ENCODE measurements at places on chromosomes 7 and 10.

GRCh38 chr7:120992272-120992964 lies 3.9 kb downstream of the CPED1 start:
- no peak for DNase-seq

DNA sequence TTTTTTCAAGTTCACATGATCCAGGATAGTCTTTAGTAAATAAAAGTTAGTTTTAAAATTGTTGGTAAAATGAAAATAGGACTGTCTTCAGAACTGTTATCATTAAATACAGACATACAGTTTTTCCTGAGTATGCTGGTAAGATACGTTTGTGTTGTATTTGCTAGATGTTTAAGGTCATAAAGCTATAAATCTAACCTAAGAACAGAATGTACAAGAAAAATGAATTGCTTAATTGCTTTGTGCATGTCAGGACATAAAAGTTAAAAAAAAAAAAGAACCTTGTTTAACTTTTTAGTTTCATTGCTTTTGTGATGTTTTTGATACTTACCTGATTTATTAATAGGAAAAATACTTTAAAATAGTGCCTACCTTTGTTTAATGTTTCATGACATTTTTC lies 29.2 kb upstream of the CLDN4 start:
- no peak for DNase-seq

DNA sequence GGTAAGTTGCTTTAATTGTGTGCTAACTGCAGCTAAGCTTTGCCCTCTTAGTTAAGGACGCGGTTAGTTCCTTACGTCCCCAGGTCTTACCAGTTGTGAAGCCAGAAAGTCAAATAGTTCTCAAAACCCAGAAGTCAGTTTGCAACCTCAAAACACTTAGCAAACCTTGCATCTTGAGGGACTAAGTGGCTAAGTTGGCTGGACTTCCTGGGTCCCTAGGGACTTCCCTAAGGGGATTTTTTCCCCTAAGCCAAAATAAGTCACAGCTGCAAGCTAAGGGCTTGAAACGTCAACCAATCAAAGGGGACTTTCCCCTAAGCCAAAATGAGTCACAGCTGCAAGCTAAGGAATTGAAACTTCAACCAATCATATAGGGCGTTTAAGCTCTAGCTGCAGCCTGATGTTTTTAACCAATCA lies 36.2 kb upstream of the HECW1 start:
- no peak for DNase-seq

GRCh38 chr7:106623853-106624252 lies 37.1 kb downstream of the CCDC71L start:
- no peak for DNase-seq

GRCh38 chr7:96685353-96685752 lies 24.3 kb downstream of the SEM1 start:
- DNase-seq, result no peak

DNA sequence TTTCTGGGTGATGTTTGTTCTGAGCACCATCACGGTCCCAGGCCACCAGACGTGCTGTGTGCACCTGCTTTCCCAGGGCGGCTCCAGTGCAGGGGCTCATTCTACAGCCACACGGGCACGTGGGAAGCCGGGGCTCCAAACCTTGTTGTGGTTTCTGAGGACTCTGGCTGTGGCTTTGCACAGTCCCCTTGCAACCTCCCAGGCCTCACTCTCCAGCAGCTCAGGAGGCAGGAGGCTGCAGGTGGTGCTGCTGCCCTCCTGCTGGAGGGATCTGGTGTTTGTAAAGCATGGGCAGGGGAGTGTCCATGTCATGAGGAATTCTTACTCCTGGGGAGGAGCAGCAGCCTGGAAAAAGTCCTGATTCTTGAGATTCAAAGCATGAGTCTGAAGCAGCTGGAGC lies 54.3 kb downstream of the INSYN2A start:
- no peak for DNase-seq

DNA sequence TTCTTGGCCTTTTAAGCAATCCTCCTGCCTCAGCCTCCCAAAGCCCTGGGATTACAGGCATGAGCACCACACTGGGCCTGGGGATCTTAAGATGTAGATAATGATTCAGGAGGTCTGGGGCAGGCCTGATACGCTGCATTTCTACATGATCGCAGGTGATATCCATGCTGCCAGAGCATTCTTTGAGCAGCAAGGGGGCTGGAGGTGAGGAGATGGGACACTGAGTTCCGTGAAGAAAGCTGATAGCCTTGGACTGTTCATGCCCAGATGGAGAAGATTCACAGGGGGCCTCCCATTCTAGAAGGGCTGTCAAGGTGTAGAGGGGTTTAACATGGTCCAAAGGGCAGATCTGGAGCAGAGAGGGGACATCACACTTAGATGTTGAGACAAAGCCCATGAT lies 480.3 kb downstream of the RPS24 start:
- no peak for DNase-seq

DNA sequence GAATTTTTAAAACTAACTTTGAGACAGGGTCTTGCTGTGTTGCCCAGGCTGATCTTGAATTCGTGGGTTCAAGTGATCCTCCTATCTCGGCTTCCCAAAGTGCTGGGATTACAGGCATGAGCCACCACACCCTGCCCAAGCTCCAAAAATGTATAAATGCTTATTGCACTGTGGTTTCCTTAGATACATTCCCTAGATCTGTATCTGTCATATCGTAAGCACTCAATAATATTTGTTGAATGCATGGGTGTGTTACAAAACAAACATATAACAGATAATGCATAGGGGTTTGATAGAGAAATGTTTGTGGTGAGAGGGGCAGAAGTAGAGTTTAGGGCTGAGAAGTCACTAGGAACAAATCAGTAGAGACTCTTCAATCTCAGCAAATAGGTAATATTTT lies 955.3 kb upstream of the C7orf33 start:
- no peak for DNase-seq

DNA sequence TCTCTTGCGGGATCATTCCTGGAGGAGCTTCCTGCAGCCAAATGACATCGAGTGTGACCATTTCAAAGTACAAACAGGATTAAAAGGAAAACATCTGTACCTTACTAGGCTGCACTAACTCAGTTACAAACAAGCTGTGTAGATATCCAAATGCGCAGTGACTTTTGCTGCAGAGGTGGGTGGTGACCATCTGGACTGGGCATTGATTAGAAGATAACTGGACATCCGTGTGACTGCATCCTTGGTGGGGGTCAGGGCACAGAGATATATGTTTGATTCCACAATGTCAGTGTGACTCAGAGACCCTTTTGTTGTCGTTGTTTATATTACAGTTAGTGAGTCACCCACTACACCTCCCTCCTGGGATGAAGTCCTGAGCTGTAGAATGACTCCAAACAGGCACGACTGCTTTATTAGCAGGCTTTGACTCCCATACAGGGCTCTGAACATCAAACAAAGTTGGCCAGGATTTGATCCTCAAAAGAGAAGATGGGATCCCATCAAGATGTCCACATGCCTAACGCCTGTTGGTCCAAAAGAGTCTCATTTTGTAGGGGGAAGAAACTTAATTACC lies 56.7 kb upstream of the SDK1 start:
- no peak for DNase-seq

GRCh38 chr10:128711806-128712205 lies 585.6 kb upstream of the MKI67 start:
- no peak for DNase-seq

DNA sequence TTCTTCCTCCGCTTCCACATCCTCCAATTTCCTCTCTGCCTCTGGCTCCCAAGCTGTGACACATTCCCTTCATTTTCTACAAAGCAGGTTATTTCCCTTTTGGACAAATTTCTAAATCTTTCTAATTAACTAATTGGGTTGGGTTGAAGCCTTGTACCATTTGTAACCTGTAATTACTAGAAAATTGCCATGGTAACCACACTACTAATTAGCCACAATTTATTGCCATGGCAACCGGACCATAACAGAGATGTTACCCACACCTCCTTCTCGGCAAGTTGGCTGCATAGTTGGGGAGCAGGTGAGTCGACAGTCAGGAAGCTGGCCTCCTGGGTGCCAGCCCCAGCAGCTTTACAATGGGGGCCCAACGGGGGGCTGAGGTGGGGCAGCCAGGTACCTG lies 61.6 kb downstream of the GOLGA7B start:
- DNase-seq, result no peak

All from dorsolateral prefrontal cortex (tissue), 122 donors.